Cerebellum (tissue), 4 donors: ENCODE measurements at places on chromosomes 4 and X.

GRCh38 chrX:78838709-78839108 lies 91.2 kb downstream of the LPAR4 start:
- no peak for DNase-seq

DNA sequence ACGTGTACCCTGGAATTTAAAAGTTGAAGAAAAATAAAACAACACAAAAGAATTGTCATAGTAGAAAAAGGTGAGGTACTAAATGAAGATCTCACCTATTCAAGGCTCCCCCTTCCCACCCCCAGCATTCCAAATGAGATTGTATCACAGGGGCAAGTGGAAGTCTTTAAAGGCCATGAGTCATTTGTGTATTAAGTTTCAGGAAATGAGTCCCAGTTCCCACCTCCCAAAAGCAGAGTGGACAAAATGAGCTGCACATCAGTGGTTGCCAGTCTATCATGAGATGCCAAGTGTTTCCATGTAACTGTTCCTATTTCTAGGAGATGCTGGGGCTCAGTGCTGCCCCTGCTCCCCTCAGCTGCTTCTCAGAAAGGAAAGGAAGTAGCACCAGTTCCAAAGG lies 20.1 kb downstream of the ARHGEF9 start:
- DNase-seq: no peak

- DNase-seq: peak; percentile 11
Measured at GRCh38 chrX:30971774-30972603, 82.9 kb upstream of the TAB3 start.

GRCh38 chr4:68390205-68390935 lies 40.5 kb upstream of the YTHDC1 start:
- no peak for DNase-seq

- DNase-seq: no peak
Measured at GRCh38 chr4:133320576-133321170, 171.6 kb downstream of the PCDH10 start.
